ENCODE measurements at places on chromosomes 7 and 10. TPM values are rescaled to one million over a fixed set of nuclear protein-coding genes. Genes with fewer than 3 reads are reported as not detected.

HKDC1 gene
- 0.08 TPM for total RNA-seq

SFRP5 gene
- total RNA-seq, result not detected

CAV1 gene
- total RNA-seq, result 764 TPM

SLC16A9 gene
- total RNA-seq, result 7.8 TPM

TMEM176B gene
- not detected for total RNA-seq

TSPAN13 gene
- 24.1 TPM for total RNA-seq

ZNF398 gene
- total RNA-seq, result 9.3 TPM

RNF148 gene
- total RNA-seq, result not detected

SEC61A2 gene
- 16.8 TPM for total RNA-seq

TMEM168 gene
- 11.9 TPM for total RNA-seq

FAM13C gene
- 0.08 TPM for total RNA-seq

NUTM2E gene
- total RNA-seq, result not detected

GSAP gene
- total RNA-seq, result 8.1 TPM

TSPAN12 gene
- total RNA-seq, result not detected

DPP6 gene
- not detected for total RNA-seq

OR6V1 gene
- total RNA-seq, result not detected

EIF5AL1 gene
- 0.84 TPM for total RNA-seq

GCK gene
- 0.34 TPM for total RNA-seq

GPR85 gene
- total RNA-seq, result 0.34 TPM

CYP3A7 gene
- total RNA-seq, result not detected

AMZ1 gene
- under 0.01 TPM for total RNA-seq

PNLIPRP3 gene
- 103 TPM for total RNA-seq

SRGN gene
- 5.2 TPM for total RNA-seq

AGMO gene
- not detected for total RNA-seq

LRRC18 gene
- total RNA-seq, result not detected

PTPRN2 gene
- 0.04 TPM for total RNA-seq

FKBP6 gene
- total RNA-seq, result not detected

AGR3 gene
- total RNA-seq, result not detected

OR6B1 gene
- not detected for total RNA-seq

DDC gene
- total RNA-seq, result not detected

ZNF467 gene
- total RNA-seq, result 0.68 TPM

ITPRID1 gene
- total RNA-seq, result not detected

NUTM2A gene
- 1.0 TPM for total RNA-seq

LOXL4 gene
- total RNA-seq, result 0.04 TPM

GGCT gene
- 49.2 TPM for total RNA-seq

LRRC4 gene
- 0.39 TPM for total RNA-seq

UTF1 gene
- total RNA-seq, result not detected

ATOH7 gene
- total RNA-seq, result not detected

IKZF1 gene
- not detected for total RNA-seq

TRAPPC14 gene
- total RNA-seq, result 8.4 TPM

TET1 gene
- 0.16 TPM for total RNA-seq

C10orf53 gene
- not detected for total RNA-seq

FAM25G gene
- total RNA-seq, result 21.2 TPM

SRRM3 gene
- total RNA-seq, result 0.30 TPM

TMEM270 gene
- total RNA-seq, result not detected

MRLN gene
- total RNA-seq, result not detected

TRIM8 gene
- total RNA-seq, result 125 TPM
